Hematopoietic multipotent progenitor cell (in vitro differentiated cells): ENCODE measurements at places on chromosomes 1 and 21.
A peak's percentile ranks its signal among the peaks of the same experiment; 100 is the strongest.

DNA sequence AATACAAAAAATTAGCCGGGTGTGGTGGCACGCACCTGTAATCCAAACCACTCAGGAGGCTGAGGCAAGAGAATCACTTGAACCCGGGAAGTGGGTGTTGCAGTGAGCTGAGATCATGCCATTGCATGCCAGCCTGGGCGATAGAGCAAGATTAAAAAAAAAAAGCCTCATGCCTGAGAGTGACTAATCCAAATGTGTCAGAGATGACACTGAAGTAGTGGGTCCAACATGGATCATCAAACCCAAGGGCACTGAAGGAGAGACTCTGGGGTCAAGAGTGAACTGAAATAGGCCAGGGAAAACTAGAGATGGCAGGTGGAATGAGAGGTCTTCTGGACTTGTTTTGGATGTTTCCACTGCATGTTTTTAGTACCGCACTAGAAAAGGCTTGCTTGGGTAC is 10.2 kb upstream of the CACHD1 start:
- no peak for DNase-seq

DNA sequence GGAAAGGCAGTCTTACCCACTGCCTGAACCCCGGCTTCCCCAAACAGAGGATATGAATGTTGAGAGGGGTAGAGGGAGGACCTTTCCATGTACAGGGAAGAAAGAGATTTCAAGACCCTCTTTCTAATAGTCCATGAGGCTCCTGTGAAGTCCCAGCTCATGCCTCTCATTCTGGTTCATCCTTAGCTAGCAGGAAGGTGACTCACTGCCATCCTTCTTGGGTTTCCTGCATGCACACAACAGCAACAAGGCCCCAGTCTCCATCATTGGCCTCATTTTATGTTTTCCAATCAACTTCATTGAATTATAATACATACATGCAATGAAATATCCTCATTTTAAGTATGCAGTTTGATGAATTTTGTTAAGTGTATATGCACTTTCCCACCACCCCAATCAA is 46.2 kb downstream of the SYT2 start:
- no peak for DNase-seq

DNA sequence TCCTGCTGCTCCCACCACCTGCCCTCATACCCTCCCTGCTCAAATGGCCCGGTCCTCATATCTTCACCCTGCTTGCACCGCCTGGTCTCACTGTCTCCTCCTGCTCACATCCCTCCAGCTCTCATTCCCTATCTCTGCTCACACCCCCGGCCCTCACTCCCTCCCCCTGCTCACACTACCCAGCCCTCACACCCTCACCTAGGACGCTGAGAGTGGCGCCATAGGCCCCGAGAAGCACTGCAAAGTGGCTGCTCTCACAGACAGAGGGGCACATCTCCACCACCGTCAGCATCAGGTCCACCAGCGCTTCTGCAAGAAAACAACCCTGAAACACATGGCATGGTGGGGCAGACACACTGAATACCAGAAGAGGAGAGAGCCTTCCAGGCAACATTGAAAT is 38.6 kb downstream of the MRAP start:
- DNase-seq: no peak

GRCh38 chr1:58874757-58875755 is 91.2 kb upstream of the JUN start:
- DNase-seq: no peak

- no peak for DNase-seq
Observed at GRCh38 chr1:169118227-169118626, 11.7 kb downstream of the ATP1B1 start.

- peak; percentile 14 for DNase-seq
Observed at GRCh38 chr1:222420633-222421032, 127.3 kb downstream of the HHIPL2 start.

GRCh38 chr21:25934771-25935224 is 200.0 kb downstream of the GABPA start:
- no peak for DNase-seq

DNA sequence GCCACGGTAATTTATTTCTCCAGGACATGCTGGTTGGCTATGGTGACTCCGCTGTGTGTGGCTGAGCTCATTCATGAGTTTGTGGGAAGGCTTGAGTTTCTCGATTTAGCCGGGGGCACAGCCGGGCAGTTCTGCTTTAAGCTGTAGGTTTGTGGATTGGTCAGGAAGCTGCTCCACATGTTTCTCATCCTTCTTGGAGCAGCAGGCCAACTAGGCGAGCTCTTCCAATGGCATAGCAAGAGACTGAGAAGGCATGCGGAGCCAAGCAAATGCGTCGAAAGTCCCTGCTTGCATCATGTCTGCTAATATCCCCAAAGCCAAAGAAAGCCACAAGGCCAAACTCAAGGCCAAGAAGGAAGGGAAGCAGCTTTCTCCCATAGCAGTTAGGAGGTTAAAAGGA is 71.6 kb upstream of the GREM2 start:
- no peak for DNase-seq

GRCh38 chr1:84997667-84998600 is 1.0 kb upstream of the MCOLN2 start:
- no peak for DNase-seq

DNA sequence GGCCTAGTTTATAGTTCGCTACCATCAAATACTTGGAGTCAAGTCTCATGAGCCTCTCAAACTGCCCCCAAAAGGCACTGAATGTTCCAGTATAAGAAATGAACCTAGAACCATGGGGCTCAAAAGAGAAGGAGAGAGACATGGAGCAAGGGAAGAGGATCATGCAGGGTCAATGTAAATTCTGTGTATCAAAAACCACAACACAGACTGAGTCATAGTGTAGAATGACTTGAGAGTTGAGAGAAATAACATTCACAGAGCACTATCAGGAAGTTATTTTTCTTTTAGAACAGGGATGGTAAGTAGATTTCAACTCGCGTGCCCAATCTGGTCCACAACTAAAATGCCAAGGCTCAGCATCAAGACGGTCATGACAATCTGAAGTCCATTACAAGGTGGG is 59.8 kb downstream of the GNG12 start:
- DNase-seq: no peak

GRCh38 chr1:47189844-47190508 is at the start of gene PDZK1IP1:
Gene PDZK1IP1 (minus strand): TSS chr1:47190036. CDS start chr1:47189932, 104 bp downstream.
- no peak for DNase-seq

DNA sequence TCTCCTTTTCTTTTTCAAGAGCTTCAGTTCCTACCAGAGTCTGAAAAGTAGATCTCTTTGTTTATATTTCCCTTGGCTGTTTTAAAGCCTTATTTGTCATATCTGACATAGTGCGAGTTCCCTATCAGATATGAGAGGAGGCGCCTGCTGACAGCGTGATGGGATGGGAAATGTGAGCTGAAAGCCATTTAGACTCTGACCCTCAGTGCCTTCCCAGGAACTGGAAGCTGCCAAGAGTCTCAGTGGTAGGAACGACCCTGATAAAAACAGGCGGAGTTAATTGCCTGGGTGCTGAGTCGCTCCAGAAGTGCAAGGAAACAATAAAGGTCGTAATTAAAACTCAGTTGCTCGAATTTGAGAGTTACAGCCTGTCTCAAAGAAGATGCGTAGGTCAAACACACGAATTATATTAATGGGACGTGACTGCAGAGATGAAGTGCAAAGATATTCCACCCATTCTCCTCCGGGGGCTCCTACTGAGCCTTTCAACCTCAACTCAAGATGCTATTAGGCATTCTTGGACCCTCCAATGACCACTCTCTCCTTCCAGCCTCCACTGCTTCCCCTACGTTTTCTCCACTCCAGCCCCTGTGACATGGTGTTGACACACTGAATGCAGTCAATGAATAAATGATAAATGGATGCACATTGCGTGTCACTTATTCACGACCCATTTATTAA is 84.6 kb downstream of the KAZN start:
- DNase-seq: no peak

DNA sequence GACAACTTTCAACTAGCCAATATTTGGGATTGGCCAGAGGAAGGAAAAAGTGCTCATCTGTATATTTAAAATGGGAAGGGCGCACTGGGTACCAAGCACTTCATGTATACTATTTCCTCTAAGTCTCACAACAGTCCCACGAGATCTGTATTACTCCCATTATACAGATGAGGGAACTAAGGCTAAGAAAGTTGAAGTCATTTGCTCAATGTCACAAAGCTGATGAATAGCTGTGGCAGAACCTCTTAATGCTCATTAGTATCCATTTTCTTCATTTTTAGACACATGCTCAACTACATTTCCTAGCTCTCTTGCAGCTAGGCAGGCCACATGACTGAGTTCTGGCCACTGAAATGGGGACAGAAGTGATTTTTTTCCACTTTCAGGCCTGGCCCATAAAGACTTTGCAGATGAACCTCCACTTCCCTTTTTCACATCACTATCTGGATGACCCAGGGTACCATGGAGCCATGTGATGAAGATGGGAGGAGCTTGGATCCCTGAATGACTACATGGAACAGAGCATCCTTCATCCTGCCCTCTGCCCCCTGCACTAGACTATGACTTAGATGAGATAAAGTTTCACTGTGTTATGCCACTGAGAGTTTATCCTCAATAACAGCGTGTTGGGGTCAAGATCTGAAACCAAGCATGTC is 31.8 kb downstream of the ATF3 start:
- DNase-seq: no peak

GRCh38 chr1:99550198-99550597 is 95.7 kb upstream of the PALMD start:
- no peak for DNase-seq

GRCh38 chr1:243341074-243341473 is 85.2 kb downstream of the SDCCAG8 start:
- no peak for DNase-seq

- peak; percentile 59 for DNase-seq
Observed at GRCh38 chr1:58816072-58816746, 32.4 kb upstream of the JUN start.

- no peak for DNase-seq
Observed at GRCh38 chr1:204080163-204080903, 7.4 kb downstream of the SOX13 start.

GRCh38 chr1:239011382-239011781 is 375.0 kb upstream of the CHRM3 start:
- no peak for DNase-seq

GRCh38 chr1:36864182-36864822 is 170.0 kb downstream of the GRIK3 start:
- DNase-seq: no peak

DNA sequence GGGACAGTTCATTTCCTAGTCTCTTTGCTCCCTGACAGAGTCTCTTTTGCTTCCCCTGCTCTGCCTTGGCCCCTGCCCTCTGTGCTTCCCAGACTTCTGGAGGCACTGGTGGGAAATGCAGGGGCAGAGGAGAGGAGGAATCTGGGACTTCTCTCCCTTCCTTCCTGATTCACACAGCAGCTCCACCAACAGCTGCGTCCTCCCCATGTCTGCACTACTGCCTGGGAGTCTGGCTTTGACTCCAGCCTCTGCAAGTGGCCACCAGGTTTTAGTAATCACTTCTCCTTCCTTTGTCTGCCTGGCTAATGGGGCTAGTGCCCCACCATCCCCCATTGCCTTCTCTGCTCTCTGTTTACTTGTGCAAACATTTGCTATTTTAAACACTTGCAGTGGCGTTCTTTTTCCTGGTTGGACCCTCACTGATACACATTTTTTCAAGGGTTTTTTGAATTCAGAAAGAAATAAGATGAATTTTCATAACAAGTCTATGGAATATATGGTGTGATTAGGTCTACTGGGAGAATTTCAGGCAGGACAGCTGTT is 21.9 kb downstream of the FASLG start:
- DNase-seq: no peak

DNA sequence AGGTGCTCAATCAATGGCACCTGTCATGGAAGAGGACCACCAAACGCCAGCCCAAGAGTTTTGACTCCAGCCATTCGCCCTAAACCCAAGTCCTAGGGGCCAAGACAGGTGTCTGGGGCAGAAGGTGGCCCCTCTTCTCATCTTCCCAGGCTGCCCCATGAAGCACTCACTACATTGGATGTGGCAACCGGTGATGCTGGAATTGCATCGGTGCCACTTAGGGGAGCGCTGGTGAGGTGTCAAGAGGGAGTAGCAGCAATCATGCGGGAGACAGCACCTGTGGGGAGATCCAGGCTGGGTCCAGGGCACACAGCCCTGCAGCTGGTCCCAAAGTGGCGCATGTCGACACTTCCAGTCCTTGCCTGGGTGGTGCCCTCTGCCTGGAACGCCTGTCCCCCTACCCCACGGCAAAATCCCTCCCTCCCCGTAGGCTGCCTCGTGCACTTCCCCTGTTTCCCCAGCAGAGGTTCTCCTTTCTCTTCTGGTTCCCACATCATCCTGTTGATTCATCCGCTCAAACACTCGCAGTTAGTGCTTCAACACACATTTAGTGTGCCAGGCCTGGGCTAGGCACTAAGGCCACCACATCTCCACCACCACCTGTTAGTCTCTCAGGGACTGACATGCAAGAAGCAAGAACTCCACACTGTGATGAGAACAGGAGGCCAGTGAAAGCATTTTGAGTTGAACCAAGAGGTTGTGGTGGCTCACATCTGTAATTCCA is 18.5 kb downstream of the PLA2G2D start:
- peak; percentile 46 for DNase-seq

DNA sequence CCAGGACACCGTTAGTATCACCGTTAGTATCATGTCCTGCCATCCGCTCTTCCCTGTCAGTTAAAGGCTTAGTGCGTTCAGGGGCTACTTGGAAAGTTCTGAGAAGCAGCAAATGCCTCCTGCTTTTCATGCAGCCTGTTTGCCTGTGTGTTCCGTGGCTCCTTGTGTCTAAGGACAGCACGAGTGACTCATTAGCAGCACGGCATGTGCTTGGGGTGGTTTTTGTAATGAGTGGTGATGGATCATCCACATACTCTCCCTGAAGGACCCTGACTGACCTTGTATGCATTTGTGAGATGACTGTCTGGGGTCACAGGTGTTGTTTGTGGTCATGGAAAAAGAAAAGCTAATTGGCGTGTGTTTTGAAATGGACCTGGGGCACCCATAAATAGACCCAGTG is 221.9 kb downstream of the PBX1 start:
- DNase-seq: no peak

GRCh38 chr1:151940541-151940940 is 31.2 kb upstream of the THEM4 start:
- no peak for DNase-seq

DNA sequence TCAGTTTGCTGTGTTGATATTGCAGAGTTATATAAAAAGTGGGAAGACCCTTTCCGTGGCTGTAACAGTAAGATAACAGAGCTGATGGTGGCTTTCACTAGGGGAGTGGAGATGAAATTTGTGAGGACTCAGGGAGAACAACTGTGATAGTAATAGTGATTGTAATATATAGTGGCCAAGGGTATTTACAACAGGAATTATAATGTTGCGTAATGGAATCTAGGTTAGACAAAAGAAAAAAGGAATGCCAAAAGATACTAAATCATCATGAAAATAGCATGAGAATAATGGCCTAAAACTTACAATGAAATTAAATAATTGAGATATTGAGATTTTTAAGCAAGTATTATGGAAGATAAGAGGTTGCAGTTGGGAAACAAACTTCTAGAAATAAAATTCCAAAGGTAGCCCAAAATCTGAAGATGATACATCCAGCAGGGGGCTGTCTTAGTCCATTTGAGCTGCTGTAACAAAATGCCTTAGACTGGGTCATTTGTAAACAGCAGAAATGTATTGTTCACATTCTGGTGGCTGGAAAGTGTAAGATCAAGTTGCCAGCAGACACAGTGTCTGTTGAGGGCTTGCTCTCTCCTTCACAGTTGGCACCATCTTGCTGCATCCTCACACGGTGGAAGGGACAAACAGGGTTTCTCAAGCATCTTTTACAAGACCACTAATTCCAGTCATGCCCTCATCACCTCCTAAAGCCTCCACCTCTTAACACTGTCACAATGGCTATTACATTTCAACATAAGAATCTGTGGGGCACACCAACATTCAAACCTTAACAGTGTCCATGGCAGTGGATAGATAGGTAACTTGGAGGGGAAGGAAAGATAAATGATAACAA is 711.2 kb downstream of the MRPL39 start:
- DNase-seq: no peak
